ENCODE measurements at places on chromosomes 5 and 9.
A peak's percentile ranks its signal among the peaks of the same experiment; 100 is the strongest.

DNA sequence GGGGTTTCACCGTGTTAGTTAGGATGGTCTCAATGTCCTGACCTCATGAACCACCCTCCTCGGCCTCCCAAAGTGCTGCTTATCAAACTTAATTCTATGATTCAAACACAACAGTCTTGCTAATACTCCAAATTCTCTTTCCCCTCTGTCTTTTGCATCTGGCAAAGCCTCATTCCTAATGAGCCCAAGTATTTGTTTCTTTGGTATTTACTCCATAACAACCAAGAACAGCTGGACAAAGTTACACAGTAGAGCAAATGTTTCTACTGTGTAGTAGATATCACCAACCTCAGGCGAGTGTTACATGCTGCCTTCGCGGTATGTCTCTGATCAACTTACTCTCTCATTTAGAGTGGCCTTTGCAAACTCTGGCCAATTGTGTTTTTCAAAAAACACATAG, 195.8 kb upstream of the KCNN2 start:
- no peak for DNase-seq

- peak; percentile 79 for DNase-seq
These were observed 31.0 kb upstream of the SLC1A3 start for GRCh38 chr5:36575361-36575781.

DNA sequence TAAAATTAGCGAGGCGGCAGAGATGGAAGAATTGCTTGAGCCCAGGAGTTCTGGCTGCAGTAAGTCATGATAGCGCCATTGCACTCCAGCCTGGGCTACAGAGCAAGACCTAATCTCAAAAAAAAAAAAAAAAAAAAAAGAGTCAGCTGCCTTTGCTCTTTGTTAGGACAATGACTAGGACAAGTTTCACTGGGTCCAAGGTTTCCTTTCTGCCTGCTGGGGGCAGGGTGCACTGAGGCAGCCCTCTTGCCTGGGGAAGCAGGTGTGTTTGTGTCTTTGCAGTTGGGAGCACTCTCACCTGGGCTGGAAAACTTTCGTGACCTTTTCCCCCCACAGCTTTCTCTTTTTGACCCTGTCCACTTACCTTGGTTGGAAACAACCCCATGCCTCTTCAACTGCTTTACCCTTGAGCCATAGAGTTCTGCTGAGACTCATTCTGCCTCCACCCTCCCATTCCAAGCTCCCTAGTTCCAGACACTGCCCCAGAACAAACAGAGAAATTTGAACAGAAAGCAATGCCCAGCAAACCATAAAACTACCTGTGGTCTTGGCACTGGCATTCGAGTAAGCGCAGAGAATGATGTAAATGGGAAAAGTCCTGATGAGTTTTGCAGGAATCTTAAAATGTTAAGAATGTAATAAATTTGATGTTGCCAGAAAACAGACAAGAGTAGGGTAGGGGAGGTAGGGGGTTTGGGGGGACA, 17.0 kb upstream of the MYO10 start:
- DNase-seq, result no peak

GRCh38 chr5:136104306-136104965, 28.2 kb upstream of the SMAD5 start:
- DNase-seq, result no peak

- DNase-seq, result peak; percentile 73
These were observed 119.7 kb upstream of the SPATA31C2 start for GRCh38 chr9:88258024-88258423.

DNA sequence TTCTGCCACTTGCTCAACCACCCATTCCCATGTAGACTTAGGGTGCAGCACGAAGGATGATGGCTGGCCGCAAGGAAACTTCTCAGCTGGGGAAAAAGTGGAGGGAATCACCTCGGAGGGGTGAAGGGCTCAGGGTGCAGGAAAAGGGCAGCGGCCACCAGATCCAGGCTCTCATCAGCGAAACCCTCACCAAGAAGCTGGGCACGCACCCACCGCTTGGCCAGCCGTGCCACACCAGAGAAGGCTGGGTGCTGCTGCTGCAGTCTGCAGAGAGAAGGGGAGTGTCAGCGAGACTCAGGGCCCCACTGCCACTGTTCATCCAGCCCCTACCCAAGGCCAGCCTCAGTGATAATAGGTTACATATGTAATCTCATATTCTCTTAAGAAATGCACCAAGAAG, 8.6 kb downstream of the NOL6 start:
- DNase-seq, result no peak

- DNase-seq, result no peak
These were observed 101.6 kb upstream of the CPEB4 start for GRCh38 chr5:173786286-173787187.

GRCh38 chr5:107772418-107773310, 101.9 kb upstream of the EFNA5 start:
- no peak for DNase-seq

GRCh38 chr9:34457266-34458012, 931 bp downstream of the FAM219A start:
- no peak for DNase-seq

DNA sequence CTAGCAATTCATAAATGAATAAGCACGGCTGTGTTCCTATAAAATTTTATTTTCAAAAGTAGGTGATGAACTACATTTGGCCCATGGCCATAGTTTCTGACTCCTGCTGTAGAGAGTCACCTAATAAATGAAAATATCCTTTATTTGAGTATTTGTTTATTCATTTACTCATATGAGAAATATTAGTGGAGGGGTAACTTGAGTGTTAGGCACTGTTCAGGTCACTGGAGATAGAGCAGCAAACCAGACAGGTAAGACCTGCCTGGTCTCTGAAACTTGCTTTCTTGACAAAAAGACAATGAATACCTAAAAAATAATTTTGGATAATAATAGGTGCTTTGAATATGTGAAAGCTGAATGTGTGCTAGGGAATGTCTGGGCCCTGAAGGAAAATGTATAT, 68.8 kb downstream of the YIPF5 start:
- no peak for DNase-seq

DNA sequence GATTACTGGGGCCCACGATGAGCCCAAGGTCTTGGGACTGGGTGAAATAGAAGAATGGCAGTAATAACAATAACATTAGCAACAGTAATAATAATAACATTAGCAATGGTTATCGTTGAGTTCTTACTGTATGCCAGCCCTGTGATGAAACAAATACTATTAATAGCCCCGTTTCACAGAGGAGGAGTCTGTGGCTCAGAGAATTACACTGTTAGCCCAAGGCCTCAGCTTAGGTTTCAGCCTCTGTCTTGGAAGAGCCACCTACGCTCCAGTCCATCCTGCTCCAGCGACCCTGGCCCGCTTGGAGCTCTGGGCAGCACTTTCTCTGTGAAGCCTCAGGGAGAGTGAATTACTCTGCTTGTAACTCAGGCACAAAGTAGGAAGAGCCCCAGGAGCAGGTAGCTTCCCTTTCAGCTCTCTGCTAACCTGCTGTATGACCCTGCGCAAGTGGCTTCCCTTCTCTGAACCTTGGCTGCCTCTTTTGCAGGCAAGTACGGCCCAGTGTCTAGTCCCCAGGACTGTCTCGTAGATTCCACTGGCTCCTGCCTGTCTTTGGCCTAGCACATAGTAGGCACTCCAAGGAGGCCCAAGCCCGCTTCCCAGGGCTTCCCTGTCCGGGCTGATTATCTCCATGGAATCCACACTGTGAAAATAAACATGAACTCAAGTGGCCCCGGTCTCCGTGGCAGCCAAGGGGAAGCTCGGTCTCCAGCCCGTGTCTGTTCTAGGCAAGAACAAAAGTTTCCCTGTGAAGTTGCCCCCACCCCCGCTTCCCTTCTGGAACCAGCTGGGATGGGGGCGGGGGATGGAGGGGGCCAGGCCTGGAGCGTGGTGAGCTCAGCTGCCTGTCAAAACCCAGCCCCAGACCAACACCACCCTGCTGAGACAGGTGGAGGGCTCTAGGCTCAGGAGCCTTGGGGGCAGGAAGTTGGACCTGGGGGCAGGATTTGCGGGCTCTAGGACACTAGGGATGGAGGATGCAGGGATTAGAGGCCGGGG, 26.2 kb upstream of the LMX1B start:
- DNase-seq, result no peak

- no peak for DNase-seq
These were observed 729 bp upstream of the TNPO1 start for GRCh38 chr5:72815580-72816283.

GRCh38 chr9:108213511-108213910, 642.3 kb downstream of the ACTL7B start:
- no peak for DNase-seq

- no peak for DNase-seq
These were observed 22.3 kb downstream of the PDZD2 start for GRCh38 chr5:31661257-31661656.

- DNase-seq, result no peak
These were observed 52.1 kb downstream of the LRSAM1 start for GRCh38 chr9:127503379-127503921.

DNA sequence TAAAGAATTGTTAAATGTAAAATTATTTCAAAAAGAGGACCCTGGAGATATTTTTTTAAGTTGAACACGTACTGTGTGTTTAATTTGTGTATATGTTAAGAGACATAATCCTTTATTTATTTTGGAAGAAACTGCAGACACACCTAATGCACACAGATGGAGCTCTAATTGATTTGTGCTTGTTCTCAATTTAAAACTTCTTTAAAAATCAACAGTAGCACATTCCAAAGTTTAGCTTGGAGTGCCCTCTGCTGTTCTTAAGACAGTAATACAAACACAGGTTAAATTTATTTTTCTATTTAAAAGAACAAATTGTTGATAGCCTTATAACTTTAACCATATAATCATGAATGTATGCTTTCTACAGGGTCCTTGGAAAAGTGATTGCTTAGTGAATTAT, 277.6 kb upstream of the ADAMTS16 start:
- no peak for DNase-seq

DNA sequence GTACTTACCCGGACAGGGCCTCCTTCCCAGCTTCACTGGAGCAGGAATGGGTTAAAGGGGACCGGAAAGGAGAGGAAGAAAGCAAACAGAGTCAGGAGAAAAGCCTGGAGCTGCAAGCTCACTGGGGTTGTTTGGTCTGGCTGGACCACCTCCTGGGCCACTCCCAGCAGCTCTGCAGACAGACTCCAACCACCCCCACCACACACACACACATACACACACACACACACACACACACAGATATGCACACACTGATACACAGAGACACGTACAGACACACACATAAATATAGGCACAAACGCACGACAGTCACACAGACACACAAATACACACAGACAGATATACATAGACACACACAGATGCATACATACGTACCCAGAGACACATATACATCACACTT, 34.9 kb upstream of the SYNPO start:
- no peak for DNase-seq

GRCh38 chr9:27348785-27349697, 52.1 kb upstream of the EQTN start:
- no peak for DNase-seq

DNA sequence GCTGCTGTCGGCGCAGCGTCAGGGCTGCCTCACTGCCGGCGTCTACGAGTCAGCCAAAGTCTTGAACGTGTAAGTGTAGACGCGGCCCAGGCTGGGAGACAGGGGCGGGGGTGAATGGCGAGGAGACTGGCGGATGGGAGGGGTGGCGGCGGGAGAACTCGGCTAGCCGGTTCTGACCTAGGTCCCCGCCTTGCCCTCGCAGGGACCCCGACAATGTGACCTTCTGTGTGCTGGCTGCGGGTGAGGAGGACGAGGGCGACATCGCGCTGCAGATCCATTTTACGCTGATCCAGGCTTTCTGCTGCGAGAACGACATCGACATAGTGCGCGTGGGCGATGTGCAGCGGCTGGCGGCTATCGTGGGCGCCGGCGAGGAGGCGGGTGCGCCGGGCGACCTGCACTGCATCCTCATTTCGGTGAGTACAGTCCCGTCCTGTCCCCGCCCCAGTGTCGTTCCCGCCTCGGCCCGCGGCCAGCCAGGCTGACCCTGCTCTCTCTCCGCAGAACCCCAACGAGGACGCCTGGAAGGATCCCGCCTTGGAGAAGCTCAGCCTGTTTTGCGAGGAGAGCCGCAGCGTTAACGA, 745 bp downstream of the GADD45G start:
- DNase-seq, result no peak

GRCh38 chr9:84278130-84278529, 62.4 kb downstream of the SLC28A3 start:
- DNase-seq, result no peak

- DNase-seq, result no peak
These were observed 51.7 kb upstream of the VPS13A start for GRCh38 chr9:77125665-77126064.

Data from NCI-H226 (cell line).